ENCODE measurements at places on chromosomes 5 and 9.

DNA sequence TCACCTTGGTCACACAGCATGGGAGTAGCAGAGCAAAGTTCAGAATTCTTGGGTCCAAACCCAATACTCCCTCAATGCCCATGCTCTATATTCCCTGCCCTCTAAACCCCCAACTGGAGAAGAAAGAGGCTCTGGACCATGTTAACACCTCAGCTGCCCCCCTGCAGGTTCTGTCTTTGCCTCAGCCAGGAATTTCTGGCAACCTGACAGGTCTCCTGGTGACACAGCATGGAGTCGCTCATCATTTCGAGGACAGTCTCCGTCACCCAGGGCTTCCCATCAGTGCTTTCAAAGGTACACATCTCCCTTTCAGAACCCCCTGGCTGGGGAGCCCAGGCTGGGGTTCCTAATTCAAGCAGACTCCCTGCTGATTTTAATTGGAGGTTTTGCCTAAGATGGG is 189.5 kb downstream of the BRINP1 start:
- no peak for DNase-seq

DNA sequence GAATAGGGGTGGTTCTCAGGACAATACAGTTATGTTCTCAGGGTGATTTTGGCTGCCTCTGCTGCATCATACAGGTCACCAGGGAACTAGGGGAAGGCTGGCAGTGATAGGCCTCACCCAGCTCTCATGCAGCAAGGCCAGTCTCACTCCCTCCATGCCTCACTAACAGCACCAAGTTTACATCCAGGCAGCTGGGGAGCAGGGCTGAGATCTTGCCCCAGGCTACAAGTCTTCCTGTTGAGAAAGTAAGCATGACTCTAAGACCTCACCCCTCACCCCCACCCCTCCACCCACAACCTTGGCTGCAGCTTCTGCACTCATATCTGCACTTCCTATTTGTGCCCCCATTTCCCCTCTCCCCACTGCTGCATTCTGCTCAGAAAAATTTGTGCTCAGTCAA is 481.2 kb downstream of the ACTL7B start:
- no peak for DNase-seq

- DNase-seq: no peak
Observed at GRCh38 chr5:132470010-132470392, 20.6 kb downstream of the IRF1 start.

- no peak for DNase-seq
Observed at GRCh38 chr9:616694-617093, 224.8 kb upstream of the DMRT1 start.

- no peak for DNase-seq
Observed at GRCh38 chr9:121561385-121562222, 62.0 kb upstream of the GGTA1 start.

GRCh38 chr5:606526-607399 is 5.4 kb upstream of the CEP72 start:
- no peak for DNase-seq

DNA sequence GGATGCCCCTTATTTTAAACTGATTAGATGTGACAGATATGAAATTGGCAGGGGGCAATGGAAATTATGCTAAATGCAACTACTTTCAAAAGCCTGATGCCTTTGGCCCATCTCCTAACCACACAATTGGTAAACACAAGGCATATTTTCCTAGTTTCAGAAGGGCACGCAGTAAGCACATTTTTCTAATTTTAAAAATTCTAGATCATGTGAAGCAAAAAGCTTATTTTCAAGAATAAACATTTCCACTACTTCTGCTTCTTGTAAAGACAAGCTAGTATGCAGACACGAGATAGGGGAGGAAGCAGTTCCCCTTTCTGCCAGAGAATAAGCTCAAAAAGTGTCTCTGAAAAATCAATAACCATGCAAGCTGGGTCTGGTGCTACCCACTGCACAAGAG is 67.7 kb downstream of the ABCA1 start:
- DNase-seq: no peak

DNA sequence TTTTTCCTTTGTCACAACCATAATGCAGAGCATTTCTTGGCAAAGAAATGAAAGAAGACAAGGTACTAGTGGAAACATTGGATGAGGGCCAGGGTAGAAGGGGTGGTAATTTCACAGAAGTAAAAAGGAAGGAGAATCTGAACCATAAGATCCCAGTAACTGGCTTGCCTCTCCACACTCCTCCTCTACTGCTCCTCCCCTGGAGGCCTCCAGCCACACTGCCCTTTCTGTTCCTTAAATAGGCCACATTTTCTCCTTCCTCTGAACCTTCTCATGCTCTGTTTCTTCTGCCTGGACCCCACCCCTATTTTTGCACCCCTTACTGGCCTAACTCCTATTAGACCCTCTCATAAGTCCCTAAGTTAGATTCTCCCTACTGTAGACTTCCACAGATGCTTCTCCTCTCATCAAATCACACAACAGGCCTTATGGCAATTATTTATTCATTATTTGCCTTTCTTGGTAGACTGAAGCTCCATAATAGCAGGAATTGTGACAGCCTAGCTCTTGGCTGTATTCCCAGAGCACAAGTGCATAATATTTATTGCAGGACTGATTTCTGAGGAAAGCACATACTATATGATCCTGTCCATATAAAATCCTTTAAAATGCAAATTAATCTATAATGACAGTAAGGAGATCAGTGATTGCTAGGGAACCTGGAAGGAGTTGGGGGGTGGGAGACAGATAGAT is 31.3 kb upstream of the GRIA1 start:
- DNase-seq: no peak

GRCh38 chr5:64299805-64300204 is 134.2 kb downstream of the RNF180 start:
- no peak for DNase-seq

- DNase-seq: no peak
Observed at GRCh38 chr9:87708986-87709728, 16.8 kb upstream of the CTSL start.

DNA sequence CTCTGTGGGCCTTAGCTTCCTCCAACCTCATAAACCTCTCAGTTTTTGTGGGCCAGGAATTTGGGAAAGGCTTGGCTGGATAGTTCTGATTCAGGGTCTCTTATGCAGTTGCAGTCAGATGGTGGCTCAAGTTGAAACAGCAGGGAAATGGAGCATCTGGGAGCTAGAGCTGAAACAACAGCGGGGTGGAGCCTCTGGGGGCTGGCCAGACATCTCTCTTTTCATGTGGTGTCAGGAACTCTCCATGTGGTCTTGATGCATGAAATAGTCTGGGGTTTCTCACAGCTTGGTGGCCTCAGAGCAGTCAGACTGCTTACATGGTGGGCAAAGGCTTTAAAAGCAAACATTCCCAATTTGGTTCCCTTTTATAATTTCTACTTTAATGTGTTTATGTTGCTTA is 13.5 kb downstream of the ZNF346 start:
- no peak for DNase-seq

- DNase-seq: no peak
Observed at GRCh38 chr5:175895686-175896102, 24.3 kb downstream of the CPLX2 start.

DNA sequence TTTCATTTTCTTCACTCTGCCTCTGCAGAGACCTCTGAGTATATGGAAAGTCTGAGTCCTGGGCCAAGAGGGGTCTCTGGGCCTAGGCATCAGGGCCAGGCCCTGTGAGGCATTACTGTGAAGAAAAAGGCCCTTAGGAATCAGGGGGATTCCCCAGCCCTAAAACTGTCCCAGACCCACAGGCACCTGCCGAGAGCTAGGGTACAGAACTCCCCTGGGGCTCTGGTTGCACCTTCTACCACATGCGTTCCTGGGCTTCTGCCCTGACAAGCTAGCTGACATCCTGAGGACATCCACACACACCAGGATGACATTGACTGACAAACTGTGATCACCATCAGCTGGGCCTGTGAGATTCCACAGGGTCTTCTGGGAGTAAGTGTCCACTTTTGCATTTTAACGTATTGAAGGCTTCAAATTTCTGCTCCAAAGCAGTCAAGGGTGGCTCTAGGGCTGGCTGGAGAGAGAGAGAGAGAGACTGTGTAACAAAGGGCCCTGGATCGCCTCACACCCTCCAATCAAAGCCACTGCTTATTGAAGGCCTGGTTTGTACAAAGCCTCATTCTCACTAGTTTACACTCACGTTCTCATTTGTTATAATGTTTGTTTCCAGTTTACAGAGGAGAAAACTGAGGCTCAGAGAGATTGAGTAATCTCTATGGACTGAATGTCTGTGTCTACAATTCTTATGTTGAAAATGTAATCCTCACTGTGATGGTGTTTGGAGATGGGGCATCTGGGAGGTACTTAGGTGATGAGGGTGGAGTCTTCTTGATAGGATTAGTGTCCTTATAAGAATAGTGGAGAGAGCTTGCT is 45.1 kb downstream of the TGFBI start:
- no peak for DNase-seq

DNA sequence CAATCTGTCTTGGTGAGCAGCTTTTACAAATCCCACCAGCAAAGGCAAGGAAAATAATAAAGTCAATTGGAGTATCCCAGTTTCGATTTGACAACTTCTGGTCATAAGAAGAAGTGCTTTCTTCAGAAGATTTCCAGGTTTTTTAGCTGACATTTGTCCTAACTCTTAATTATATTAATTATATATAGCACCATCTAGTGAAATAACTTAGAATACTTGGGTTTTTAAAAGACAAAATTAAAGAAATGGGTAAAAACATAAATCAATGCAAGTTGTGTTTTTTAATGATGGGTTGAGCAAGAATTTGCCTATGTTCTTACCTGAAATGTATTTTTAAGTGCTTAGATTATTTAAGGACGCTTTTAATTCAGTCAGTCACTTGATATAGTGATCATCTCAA is 421.8 kb downstream of the ACTL7B start:
- no peak for DNase-seq

GRCh38 chr5:14706615-14707021 is 42.1 kb downstream of the OTULIN start:
- DNase-seq: peak; percentile 73

DNA sequence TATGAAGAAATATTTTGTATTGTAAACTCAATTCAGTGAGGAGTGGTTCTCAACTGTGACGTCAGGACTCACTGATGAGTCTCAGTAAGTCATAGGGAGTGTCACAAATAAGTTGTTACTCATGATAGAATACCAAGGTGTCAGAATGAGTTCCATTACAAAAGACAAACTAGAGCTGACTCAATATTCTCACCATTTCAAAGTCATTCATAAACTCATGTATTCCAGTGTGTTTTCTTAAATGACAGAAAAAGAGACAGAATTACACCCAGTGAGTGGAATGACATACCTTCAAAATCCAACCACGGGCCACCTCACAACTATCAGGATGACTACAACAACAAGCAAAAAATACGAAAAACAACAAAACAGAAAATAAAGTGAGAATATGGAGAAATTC is 321.5 kb downstream of the ENC1 start:
- peak; percentile 43 for DNase-seq

- DNase-seq: no peak
Observed at GRCh38 chr9:137918331-137919094, 40.9 kb downstream of the CACNA1B start.

GRCh38 chr9:37761511-37761910 is 7.9 kb downstream of the TRMT10B start:
- DNase-seq: peak; percentile 81

GRCh38 chr5:147504011-147504410 is 5.9 kb downstream of the DPYSL3 start:
- peak; percentile 62 for DNase-seq

- no peak for DNase-seq
Observed at GRCh38 chr9:28073270-28073669, 500.0 kb upstream of the C9orf72 start.

DNA sequence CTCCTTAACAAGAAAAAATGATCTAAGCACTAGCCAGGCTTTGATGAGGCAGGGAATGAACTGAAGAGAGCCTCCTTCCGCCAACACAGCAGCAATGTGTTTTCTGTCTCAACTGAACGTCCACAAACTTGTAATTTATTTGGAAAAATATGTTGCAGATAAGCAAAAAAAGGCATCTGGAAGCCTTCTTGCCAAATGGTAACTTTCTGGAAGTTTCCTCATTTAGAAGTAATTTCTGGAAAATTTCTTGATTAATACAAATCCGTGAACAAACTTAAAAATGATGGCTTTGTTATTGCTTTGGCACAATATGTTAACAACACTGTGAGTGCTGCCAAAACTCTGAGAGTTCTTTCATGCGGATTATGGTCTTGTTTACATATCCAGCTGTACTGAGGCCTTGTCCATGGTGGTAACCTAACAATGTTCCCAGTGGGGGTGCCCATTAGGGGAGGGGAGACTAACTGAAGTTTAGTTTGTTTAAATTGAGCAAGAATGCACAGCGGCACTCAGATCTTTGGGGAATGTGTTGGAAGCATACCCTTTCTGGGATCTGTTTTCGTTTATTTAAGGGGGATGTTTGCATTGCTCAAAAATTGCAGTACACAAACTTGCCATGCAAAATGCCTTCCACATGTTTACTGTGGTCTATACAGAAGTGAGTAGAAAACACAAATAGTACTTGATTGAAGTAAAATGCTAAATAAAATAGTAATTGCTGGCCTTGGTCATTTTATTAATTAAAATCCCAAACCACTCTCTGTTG is 334.7 kb downstream of the NR2F1-AS1 start:
- no peak for DNase-seq

- DNase-seq: no peak
Observed at GRCh38 chr9:13596383-13596970, 317.0 kb upstream of the MPDZ start.

GRCh38 chr5:41600731-41601130 is 90.3 kb upstream of the PLCXD3 start:
- no peak for DNase-seq

DNA sequence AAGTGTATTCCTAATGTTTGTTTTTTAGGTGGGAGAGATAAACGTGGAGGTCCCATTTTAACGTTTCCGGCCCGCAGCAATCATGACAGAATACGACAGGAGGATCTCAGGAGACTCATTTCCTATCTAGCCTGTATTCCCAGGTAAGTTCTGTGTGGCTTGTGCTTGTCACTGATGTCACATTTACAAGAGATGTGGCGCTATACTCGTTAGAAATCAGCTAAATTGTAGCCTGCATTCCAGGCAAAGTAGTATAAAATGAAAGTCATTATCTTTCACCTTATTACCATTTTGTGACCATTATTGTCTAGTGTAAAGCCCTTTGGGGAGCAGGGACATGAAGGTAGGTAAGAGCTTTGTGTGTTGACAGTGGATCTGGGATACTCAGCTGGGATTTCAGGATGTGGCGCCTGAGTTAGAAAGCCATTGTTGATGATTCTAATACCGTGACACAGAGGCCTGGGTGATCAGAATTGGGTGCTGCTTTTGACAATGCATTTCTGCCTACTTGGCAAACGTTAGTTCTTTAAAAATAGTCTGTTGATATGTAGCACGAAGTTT is 137.2 kb downstream of the TRIO start:
- no peak for DNase-seq
